Vagina (tissue), 2 donors: ENCODE measurements at places on chromosomes 6 and 20.

DNA sequence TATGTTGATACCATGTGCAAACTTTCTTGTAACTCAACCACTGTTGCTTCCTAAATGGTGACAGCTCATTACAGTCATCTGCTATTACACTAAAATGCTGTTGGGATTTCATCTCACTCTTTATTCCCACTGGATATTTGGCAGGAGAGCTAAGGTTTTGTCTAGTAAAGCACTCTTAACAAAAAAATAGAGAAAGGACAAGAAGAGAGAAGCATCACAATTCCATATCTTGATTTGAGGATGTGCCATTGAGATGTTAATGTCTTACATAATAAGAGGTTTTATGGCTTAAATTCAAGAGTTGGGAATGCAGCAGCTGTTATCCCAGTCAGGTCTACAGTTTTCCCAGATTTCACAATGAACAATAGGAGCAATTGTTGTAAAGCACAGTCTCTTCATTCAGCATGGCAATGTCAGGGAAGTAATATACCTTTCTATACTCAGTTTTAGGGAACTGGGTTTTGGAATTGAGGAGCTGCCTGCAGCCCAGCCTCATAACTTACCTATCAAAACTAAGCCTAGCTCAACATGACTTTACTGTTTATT is 134.9 kb downstream of the ISM1 start:
- no peak for DNase-seq

DNA sequence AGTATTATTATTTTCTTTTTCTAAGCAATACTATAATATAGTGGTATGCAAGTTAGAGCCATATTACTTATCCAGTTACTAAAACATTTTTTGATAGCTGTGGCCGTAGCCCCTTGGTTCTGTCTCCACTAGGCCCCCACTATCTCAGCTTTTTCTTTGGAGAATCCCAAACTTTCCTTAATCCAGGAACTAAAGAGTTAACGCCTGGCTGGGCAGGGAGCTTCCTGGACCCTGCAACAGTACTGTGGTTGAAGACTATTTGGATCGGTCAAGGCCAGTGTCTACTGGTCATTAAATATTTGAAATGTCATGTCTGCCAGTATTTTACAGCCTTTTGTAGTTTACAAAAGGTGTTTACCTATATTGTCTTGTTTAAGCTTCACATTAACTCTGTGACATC is 20.0 kb upstream of the TRERF1 start:
- no peak for DNase-seq

DNA sequence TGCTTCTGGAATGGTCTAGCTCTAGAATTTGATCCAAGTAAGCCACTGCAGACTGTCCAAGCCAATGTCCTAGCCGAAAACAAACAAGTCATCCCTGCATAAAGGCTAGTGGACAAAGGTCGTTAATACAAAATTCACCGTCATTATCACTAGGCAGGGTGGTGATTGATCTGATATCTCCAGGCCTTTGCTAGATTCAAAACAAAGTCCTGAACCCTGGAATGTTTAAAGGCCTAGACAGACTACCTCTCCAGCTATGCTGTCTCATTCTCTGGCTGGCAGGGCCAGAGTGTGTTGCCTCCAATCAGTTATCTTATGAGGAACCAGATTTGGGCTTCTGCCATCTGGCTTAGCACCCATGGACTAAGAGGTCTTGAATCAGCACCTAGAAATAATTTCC is 38.3 kb downstream of the MAP7 start:
- no peak for DNase-seq

DNA sequence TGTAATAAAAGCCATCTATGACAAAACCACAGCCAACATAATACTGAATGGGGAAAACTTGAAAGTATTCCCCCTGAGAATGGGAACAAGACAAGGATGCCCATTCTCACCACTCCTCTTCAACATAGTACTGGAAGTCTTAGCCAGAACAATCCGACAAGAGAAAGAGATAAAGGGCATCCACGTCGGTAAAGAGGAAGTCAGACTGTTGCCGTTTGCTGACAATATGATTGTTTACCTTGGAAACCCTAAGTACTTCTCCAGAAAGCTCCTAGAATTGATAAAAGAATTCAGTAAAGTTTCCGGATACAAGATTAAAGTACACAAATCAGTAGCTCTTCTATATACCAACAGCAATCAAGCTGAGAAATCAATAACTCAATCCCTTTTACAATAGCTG is 14.0 kb upstream of the RUNX2 start:
- DNase-seq = no peak

DNA sequence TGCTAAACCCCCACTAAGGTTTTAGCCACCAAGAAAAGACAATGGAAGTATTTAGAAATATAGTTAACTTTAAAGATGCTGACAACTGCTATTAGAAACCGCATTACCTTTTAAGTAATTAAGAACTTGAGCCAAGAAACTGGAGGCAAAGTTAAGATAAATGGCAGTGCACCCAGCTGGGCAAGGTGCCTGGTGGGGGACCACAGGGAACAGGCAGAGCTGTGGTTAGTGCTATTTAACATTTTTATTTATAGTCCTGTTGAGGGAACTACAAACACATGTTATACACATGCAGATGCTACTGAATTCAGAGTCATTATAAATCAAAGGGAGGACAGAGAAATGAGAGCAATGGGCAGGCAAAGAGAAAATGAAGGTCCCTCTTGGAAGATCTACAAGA is 447.9 kb downstream of the TFAP2B start:
- DNase-seq = no peak

GRCh38 chr20:572727-573126 is 29.1 kb upstream of the CSNK2A1 start:
- no peak for DNase-seq

GRCh38 chr6:7047128-7047527 is 60.6 kb upstream of the RREB1 start:
- no peak for DNase-seq

- DNase-seq = no peak
Observed at GRCh38 chr20:2875690-2876203, 2.5 kb downstream of the PTPRA start.

DNA sequence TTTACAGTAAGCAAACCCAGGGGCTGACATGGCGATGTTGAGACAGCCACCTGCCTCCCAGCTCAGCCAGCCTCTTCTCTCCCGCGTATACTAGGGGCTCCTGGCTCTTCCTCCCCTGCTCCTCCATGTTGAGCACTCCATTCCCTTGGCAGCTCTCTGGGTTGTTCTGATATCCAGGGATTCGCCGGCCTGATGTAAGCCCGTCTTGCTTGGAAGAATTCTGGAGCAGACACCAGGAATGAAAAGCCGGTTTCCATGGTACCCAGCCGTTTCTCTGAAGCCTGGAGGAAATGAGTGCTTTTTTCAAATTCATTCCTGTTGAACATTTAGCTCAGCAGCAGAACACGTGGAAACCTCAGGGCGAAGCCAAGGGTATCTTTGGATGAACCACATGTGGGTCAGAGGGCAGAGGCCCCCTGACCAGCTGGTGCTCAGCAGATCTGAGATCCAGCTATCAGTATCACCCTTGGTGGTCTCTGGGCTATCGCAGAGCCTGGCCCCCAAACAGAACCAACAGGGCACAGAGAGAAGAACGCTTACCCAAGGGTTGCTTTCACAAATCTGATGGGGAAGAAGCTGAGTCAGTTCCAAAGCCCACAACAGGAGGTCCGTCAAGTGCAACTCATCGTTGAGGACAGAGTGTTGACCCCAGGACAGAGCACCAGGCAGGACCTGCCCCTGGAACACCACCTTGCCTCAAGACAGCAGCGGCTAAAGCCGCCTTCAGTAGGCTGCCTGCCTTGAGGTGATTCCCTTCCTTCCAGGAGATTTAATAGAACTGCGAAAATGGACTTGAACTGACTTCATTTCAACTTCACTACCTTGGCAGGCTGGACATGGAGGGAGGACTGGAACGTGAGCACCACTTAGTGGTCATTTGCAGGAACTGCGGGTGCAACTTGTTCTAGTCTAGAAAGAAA is 96.1 kb upstream of the RIN2 start:
- DNase-seq = no peak

GRCh38 chr6:37209461-37210205 is 39.7 kb downstream of the PIM1 start:
- DNase-seq = no peak

- no peak for DNase-seq
Observed at GRCh38 chr6:143014764-143015163, 45.9 kb upstream of the AIG1 start.

- no peak for DNase-seq
Observed at GRCh38 chr20:4091490-4092479, 76.4 kb upstream of the RNF24 start.

DNA sequence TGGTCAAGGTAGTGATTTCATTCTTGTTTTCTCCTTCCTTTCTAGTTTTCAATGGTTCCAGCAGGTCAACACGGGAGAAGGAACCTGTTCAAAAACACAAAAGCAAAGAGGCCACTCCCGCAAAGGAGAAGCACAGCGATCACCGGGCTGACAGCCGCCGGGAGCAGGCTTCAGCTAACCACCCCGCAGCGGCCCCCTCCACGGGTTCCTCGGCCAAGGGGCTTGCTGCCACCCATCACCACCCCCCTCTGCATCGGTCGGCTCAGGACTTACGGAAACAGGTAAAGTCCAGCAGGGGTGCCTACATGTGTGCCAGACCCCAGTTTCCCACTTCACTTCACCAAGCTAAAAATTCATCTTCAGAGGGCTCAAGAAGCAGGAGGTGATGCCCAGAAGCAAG is 175.6 kb downstream of the DTNBP1 start:
- peak; percentile 29 for DNase-seq

- no peak for DNase-seq
Observed at GRCh38 chr6:131227158-131227543, 91.9 kb downstream of the AKAP7 start.

DNA sequence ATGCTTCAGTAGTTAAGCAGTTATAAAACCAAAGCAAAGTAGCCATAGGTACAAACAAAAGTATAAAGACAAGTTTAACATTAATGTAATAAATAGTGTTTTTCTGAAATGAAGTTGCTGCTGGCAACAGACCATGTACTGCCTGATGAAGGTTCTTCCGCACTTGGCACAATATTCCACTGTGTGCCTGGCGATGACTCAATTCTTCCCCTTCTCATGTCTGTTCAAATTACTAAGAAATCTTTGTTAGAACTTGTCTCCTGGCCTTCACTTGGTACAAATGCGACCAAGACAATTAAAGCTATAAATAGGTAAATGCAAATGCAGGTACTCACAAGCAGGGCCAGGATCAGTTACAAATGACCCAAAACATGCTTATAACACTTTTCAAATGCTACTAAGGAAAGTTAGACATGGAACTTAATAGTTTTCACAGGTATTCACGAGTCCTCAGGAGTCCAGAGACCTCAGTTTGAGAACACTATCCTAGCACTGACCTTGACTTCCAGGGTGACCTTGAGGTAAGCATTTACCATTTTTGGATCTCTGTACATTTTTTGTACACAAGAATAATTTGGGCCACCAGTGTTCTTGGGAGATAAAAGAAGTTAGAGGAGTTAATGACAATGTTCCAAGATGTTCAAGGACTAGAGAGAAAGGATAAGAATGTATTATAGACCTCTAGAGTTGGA is 8.1 kb upstream of the DDR1 start:
- no peak for DNase-seq

GRCh38 chr6:56827908-56828649 is 126.8 kb upstream of the BEND6 start:
- no peak for DNase-seq

DNA sequence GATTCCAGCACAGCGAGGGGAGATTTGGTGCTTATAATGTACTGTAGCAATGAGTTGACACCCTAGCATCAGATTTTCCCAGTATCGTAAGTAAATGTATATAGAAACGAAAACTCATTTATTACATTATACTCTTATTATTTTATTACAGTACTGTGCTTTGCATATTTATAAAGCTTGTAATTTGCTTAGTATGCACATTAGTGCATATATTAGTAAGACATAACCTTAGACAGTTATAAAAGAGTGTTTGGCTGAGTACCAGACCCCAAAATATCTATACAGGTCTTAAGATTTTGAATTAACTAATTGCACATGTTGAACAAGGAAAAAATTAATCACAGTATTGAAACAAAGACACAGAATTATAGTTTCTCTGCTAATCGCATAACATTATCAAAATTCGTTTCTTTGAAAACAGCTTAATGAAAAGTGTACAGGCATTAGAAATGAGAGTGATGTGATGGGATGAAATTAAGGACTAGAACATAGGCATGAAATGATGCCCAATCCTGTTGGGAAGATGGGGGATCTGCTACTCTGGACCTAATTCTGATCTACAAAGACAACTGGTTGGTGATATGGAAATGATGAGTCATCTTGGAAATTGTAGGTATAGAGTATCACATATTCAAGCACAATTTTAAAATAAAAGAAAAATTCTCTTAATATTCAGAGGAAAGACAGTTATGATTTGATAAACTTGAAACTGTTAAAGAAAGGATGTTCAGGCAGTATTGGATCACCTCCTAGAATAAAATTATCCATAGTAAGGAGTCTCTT is 42.8 kb downstream of the STXBP5 start:
- no peak for DNase-seq
